ENCODE measurements at places on chromosomes 7 and 10.

DNA sequence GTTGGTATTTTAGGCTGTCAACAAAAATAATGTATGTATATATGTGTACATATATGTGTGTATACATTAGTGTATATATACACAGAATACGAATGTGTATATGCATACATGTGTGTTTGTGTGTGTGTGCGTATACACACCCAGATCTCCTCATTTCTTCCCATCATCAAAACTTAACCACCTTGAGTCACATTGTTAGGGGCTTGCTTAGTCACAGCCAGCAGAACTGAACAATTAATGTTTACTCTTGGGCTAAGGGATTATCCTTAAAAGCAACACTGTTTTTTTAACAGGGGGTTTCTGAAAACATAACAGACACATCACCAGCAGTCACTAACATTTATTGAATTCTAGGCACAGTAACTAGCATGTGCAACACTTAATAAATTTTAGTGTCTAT, 83.0 kb upstream of the ASAH2 start:
- no peak for DNase-seq

GRCh38 chr7:38374507-38374906, 101.1 kb upstream of the TARP start:
- DNase-seq = peak; percentile 38

GRCh38 chr10:118596426-118597124, 1.1 kb upstream of the PRLHR start:
- no peak for DNase-seq

GRCh38 chr7:51222916-51223315, 93.7 kb downstream of the COBL start:
- no peak for DNase-seq

DNA sequence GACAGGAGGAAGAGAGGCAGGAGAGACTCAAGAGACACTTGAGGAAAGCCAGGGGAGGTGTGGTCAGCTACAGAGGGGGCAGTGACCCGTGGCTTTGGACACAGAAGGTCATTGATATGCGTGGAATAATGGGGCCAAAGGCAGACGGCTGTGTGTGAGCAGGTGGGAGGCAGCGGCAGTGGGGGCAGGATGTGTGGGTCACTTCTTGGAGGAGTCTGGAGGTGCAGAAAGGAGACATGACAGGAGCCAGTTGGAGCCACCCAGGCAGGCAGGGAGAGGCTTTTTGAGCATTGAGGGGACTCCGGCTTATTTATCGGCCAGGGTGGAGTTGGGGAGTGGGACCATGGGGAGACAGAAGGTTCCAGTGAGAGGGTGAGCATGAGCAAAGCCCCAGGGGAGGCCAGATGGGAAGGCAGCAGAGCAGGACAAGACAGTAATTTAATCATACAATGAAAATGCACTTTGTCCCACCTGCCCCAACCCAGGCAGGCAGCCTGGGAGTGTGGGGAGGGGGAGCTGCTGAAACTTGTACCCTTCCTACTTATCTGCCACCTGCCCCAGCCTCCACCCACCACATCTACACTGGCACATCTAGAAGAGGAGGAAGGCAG, 5.0 kb downstream of the LDB3 start:
- no peak for DNase-seq

- no peak for DNase-seq
Measured at GRCh38 chr7:81162771-81163525, 244.1 kb upstream of the SEMA3C start.

GRCh38 chr7:20738518-20739481, 47.9 kb downstream of the SP8 start:
- DNase-seq = no peak

GRCh38 chr10:132048294-132048667, 17.5 kb upstream of the JAKMIP3 start:
- DNase-seq = no peak

DNA sequence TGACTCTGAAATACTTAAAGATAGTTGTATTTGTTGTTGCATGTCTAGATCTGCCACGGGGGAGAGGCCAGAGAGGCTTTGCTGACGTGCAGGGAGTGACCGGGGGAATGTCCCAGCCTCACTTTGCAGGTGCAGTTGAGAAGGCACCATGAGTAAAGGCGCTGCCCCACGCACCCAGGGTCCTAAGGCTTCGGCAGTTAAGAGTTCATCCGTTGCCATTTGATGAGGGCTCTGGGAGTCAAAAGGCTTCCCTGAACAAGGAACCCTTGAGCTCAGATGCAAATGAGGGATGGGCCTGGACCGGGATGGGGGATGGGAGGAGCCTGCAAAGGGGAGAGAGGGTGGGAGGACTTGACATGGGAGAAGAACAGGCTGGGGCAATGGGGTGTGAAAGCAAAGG, 20.4 kb downstream of the PPP2R2D start:
- DNase-seq = no peak

DNA sequence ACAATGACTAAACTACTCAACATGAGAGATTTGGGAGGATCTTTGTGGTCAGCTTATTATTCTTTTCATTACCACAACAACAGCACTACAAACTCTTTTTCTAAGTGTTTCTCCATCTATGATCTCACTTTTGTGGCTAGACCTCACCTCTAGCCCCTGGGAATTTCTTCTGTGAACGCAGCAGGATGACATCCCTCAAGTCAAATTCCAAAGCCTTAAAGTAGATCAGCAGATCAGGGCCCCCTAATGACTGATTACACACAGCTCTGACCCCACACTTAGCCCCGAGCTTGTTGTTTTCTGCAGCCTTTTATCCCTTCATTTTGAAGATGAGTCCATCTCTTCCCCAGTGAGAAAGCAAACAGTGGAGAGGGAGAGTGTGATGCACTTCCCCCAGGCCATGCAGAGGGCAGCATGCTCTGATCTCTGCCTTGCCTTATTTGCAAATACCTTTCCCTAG, 27.3 kb downstream of the TFAM start:
- no peak for DNase-seq

GRCh38 chr7:36583318-36583717, 141.0 kb downstream of the AOAH start:
- no peak for DNase-seq

GRCh38 chr10:102588875-102589274, 55.4 kb upstream of the TRIM8 start:
- no peak for DNase-seq

GRCh38 chr7:76346778-76347177, 12.0 kb downstream of the YWHAG start:
- DNase-seq = no peak

DNA sequence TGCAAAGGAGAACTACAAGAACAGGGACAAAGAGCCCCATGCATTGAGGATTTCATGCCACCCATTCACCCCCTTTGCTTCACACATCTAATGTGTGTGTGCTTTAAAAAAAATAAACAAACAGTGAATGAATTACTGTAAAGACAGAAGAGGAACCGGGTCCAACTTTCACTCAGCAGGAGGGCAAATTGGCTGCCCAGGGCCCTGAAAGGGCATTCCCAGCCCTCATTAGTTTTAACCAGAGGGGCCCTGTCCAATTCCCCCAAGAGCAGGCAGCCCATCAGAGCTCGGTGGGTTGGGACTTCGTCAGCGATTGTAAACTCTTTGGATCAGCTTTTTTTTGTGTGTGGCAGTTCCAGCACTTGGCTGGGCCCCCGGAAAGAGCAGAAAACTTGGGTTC, 73.6 kb upstream of the PDZD8 start:
- no peak for DNase-seq

GRCh38 chr10:6089334-6090219, 743 bp downstream of the RBM17 start:
- no peak for DNase-seq

All from T follicular helper cell (primary cell).